ELF-1 (cell line): ENCODE measurements at places on chromosomes 5 and 9.

- DNase-seq: no peak
Observed at GRCh38 chr5:151178777-151179488, 21.4 kb upstream of the ANXA6 start.

DNA sequence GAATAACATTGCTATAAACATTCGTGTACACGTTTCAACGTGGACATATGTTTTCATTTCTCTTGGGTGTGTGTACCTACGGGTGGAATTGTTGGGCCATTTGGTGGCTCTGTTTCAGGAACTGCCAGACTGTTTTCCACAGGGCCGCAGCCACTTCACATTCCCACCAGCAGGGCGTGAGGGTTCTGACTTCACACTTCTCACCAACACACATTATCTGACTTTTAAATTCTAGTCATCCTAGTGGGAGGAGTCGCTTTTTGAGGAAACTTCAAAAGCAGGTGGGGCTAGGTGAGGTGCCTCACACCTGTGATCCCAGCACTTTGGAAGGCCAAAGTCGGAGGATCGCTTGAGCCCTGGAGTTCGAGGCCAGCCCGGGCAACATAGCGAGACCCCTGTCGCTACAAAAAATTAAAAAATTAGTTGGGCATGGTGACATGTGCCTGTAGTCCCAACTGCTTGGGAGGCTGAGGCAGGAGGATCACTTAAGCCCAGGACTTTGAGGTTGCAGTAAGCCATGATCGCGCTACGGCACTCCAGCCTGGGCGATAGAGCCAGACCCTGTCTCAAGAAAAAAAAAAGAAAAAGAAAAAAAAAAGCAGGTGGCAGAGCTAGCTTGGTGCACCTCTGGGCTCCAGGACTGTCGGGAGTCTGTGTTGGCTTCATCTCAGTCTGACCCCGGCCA, 28.5 kb downstream of the TSPAN17 start:
- DNase-seq: peak; percentile 86

DNA sequence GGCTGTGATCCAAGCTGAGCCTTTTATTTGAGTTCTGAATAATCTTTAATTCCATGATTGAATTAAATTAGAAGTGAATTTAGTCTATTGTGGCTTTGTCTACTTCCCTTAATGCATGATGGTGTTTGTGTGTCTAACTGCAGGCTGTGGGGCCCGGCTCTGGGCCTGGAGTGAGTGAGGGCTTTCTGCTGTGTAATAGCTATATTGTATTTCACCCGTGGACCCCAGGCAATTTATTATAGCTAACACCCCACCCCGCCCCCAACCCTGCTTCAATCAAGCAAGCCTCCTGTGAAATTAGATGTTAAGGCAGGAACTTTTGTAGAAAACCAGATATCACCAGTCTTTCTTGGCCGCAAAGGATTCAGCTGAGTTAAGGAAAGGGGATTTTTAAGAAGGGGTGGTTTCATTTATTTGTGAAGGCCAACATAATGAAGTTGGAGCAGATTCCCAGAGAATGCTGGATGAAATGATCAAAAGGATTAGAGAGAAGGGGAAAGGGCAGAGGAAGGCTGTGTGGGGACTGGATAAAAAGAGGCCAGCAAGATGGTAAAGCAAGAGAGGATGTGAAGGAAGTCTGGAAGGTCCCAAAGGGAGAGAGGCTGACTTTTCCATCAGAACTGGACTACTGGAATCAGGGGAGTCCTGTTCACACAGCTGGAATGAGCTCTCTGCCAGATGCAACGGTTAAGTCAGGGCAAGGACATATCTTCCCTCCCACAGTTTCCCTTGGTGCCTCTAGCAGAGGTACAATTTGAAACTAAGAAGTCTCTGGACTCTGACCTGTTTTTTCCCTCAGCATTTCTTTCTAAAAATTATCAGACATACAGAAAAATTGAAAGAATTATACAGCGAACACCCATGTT, 125.3 kb upstream of the SAP30L start:
- DNase-seq: no peak

GRCh38 chr9:127267793-127268525, 3.4 kb downstream of the GARNL3 start:
- no peak for DNase-seq

DNA sequence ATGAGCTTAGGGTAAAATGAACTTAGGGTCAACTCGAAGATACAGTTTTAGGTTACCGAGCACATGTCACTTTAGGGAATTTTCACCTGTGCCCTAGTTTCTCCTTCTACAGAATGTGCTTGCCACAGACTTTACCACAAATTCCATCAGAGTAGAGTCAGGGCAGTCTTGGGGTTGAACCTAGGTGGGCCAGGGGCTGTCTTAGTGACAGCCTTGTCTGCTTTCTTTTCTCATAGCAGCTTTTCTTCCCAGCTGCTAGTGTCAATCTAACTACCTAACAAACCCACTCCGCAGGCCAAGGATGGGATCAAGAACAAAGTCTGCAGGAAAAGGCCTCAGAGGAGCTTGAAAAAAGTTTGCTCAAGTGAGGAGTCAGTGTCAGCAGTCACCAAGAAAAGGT, 458.1 kb upstream of the CDH18 start:
- DNase-seq: no peak

DNA sequence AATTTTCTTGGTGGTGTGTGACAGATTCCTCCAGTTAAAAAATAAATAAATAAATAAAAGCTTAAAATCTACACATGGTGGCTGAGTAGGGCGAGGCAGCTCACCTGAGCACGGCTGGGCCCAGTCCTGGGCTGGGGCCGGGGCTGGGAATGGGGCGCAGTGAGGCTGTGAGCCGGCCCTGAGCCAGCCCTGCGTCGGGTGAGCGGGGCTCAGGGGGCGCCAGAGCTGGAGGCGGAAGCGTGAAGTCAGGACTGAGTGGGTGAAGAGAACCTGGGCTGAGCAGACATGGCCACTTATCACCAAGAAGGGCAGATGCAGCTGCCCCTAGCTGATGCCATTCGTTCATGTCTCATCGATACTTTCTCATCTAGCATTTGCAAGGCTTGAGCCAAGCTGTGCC, 22.8 kb upstream of the DTWD2 start:
- DNase-seq: no peak

GRCh38 chr5:143913008-143913752, 101.2 kb downstream of the HMHB1 start:
- no peak for DNase-seq

GRCh38 chr9:89464300-89464901, 33.5 kb downstream of the SEMA4D start:
- no peak for DNase-seq

DNA sequence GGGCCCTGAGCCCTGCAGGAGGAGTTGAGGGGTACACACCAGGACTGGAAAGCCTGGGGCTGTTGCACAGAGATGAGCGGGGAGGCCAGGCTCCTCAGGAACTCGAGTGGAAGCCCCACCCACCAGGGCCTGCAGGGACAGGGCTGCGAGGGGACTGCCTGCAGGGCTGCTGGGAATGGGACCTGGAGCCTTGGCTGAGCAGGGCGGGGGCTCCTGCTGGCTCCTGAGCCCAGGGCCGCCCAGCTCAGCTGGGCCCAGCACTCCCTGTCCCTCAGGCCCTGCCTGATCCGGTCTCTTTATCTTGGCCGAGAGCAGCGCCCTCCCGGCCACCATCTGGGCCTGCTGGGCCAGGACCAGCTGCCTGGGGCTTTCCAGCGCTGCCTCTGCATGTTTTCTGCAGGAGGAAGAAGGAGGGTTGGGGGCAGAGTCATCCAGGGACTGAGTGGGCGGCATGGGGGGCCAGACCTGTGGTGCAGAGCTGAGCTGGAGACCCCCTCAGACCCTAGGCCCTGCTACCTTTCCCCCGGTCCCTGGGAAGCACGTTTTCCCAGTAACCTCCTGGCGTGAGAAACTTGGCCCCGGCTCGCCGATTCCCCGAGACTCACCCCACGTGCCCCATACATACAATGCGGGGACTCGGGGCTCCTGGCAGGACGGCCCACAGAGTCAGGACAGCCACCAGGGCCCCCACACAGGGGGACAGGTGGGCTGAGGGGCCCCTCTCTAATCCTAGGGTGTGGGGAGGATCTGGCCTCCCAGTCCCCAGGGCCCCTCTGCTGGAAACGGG, 9.4 kb downstream of the LCN12 start:
- peak; percentile 49 for DNase-seq

DNA sequence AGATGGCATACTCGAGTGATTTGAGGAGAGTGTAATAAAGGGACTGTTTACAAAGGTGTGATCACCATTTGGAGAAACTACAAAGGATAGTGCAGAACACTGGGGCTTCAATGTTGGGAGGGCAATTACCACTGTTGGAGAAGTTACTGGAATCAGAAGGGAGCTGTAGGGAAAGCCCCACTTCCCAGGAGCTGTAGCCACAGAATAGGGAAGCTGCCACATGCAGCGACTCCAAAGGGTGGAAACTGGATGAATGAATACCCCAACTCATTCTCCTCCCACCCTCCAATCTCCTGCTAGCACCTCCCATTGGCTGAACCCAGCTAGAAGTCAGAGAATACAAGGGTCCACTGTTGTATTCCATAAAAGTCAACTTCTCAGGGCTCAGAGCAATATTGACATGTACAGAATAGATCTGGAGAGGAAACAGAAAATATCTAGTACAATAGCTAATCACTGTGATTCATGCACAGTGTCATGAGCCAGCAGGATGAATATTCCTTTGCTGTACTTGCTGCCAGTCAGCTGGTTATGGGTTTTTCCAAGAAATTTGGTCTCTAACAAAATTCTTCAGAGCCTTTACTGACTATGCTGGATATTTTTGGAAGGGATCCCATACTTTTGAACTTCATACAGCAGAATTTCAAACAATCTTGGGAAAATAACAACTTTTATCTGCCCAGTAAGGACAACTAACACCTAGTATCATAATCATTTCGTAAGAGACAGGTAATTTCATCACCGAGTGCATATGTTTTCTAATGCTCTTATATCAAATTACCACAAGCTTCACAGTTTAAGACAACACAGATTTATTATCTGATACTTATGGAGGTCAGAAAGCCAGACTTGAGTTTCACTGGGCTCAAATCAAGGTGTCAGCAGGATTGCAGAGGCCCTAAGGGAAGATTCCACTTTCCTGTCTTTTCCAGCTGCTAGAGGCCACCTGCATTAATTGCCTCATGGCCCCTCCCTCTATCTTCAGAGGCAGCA, 39.6 kb downstream of the PDCD1LG2 start:
- DNase-seq: peak; percentile 56

DNA sequence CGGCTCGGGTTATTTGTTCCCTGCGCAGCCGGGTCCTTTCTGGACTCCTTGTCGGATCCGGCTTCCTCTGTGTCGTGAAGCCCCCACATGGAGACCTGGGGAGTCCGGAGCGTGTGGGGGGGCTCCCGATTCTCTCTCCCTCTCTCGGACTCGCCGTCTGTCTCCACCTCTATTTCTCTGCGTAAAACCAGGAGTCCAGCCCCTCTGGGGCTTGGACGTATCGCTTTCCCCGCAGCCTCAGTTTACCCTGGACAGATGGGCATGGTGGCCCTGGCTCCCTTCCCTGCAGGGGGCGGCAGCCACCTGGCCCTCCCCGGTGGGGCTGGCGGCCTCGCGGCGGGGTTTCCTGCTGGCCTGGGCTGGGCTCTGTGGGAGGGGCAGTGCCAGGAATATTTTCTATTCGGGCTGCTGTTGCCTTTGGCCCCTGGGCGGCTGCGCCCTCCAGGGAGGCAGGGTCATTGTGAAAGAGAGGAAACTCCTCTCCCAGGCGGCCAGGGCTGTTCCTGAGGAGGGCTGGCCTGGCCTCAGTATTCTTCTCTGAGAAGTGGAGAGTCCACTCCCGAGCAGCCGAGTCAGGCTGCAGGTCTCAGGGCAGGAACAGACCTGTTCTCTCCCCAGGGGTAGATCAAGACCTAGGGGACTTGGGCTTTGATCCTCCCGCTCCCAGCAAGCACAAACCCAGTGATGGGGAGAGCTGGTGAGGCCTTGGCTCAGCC, 665 bp downstream of the ASS1 start:
- peak; percentile 46 for DNase-seq

DNA sequence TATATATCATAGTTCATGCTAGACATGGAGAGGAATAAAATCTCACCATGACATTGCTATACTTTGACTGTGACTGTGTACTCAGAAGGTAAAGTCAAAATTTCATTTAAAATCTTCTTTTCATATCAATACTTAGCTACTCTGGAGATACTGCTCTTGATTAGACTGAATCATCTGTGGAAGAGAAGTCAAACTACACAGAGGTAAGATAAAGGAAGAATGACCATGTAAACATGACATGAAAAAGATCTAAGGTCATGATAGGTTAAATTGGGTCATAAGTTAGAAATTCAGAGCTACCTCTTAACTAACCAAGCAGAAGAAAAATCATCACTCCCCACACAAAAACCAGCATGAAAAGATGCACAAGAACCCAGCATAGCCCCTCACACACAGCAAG, 44.8 kb upstream of the RLN1 start:
- DNase-seq: no peak

DNA sequence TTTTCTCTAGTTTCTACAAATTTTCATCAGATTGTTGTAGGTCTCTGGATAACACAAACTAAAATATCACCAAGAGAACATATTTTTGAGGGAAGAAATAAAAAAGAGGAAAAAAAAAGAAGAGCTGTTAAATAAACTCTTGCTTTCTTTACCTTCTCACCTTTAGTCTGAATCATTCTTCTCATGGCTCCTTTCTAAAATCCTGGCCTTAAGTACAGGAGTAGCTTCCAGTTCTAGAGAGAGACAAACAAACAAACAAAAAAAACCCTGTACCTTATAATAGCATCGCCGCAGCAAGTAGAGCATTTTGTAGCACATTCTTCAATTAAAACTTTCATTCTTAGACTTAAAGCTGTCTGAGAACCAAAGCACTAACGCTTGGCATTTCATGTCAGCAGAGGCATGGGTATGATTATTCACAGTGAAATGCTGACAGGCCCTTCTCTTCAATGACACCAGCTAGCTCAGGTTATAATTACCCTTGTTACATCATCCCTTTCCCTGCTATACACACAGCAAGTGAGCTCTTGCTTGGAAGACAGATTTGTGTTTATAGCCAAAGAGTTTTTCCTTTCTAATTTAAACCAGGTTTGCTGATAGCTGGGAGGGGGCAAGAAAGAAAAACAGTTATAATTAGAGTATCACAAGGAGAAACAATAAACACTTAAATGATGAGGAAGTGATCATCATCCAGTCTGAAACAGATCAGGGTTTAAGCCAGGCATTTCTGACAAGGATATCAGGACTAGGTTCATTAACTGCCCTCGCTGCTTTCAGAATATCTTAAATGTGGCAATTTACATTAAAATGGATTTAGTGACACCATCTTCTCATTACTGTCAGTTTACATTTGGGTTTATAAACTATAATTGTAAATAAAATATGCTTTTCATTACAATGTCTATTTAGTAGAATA, 510.9 kb upstream of the ZNF608 start:
- no peak for DNase-seq

DNA sequence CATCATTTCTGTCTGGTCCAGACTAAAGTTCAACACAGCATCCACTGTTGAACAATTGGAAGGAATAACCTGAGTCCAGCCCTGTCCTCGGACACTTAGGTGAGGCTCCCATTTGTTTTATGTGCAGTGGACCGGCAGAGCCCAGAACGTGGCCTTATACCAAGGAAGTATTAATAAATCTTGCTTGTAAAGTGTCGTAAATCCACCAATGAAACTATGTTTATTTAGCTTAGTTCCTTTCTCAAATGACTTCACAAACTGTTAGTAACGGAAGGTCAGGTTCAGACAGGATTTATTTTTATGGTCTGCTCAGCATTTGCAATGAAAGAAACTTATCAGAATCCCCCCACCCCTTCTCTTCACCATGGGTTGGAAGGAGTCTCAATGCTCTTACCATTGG, 149.5 kb downstream of the PCSK1 start:
- DNase-seq: no peak
